ENCODE measurements at places on chromosomes 5 and 9. TPM values are rescaled to one million over a fixed set of nuclear protein-coding genes. Genes with fewer than 3 reads are reported as not detected.

PKD2L2 gene
- total RNA-seq = not detected

SVEP1 gene
- 0.18 TPM for total RNA-seq

SLC34A1 gene
- total RNA-seq = not detected

MACIR gene
- 19.1 TPM for total RNA-seq

PCDHA9 gene
- total RNA-seq = 0.02 TPM

- H3K27me3 ChIP-seq = no peaks in the 10 kb centered on the region
- no peak overlapping the region for H3K4me3 ChIP-seq
- H3K27ac ChIP-seq = no peak overlapping the region
- no peaks in the 10 kb centered on the region for H3K36me3 ChIP-seq
Measured at GRCh38 chr5:101580591-101580990, 677.5 kb upstream of the ST8SIA4 start.

DNA sequence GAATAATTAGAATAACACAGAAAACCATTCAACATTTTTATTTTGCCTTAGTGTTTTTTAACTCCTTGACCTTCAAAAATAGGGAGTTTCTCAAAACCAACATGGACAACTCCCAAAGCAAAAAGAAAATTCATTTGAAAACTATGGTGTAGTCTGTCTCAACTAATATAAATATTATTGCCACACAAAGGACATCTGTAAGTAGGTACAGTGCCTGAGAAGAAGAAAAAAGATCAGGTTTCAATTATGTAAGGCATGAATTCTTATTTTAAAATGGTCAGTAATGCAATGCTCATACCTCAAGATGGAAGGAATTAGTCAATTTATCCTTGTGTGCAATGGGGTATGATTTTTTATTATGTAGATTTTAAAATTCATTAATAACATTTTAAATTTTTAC lies 109.6 kb upstream of the CNTLN start:
- H3K4me3 ChIP-seq = no peak overlapping the region
- H3K36me3 ChIP-seq = no peaks in the 10 kb centered on the region
- H3K27ac ChIP-seq = no peak overlapping the region
- no peak for DNase-seq
- no peaks in the 10 kb centered on the region for H3K4me1 ChIP-seq

GRCh38 chr5:91219091-91219802 lies 163.9 kb downstream of the ARRDC3 start:
- H3K4me3 ChIP-seq = no peak overlapping the region
- H3K27ac ChIP-seq = no peak overlapping the region
- H3K4me1 ChIP-seq = no peaks in the 10 kb centered on the region
- H3K27me3 ChIP-seq = no peaks in the 10 kb centered on the region
- no peaks in the 10 kb centered on the region for H3K36me3 ChIP-seq

DNA sequence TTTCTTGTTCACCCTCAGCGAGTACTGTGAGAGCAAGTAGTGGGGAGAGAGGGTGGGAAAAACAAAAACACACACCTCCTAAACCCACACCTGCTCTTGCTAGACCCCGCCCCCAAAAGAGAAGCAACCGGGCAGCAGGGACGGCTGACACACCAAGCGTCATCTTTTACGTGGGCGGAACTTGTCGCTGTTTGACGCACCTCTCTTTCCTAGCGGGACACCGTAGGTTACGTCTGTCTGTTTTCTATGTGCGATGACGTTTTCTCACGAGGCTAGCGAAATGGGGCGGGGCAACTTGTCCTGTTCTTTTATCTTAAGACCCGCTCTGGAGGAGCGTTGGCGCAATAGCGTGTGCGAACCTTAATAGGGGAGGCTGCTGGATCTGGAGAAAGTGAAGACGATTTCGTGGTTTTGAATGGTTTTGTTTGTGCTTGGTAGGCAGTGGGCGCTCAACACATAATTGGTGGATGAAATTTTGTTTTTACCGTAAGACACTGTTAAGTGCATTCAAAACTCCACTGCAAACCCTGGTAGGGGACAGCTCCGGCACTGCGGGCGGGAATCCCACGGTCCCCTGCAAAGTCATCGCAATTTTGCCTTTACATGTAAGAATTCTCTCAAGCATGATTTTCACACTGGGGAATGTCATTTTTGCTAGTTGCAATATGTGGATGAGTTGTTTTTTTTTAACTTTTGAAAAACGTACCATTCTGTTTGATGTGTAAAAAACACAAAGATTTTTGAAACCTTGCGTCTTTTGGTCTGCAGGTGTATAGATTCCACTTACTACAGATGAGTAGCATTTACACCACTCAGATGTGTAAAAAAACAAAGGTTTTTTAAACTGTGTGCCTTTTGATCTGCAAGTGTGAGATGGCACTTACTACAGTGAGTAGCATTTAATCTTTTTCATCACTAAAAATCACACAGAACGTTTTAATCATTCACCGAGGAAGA lies 631 bp upstream of the C9orf72 start:
- H3K36me3 ChIP-seq = no peaks in the 10 kb centered on the region
- H3K27ac ChIP-seq = peak overlapping the region; percentile 42
- H3K4me3 ChIP-seq = peak overlapping the region; percentile 83
- no peaks in the 10 kb centered on the region for H3K4me1 ChIP-seq
- H3K27me3 ChIP-seq = no peaks in the 10 kb centered on the region
- DNase-seq = peak; percentile 90

GRCh38 chr5:107653685-107654084 lies 17.1 kb downstream of the EFNA5 start:
- H3K27ac ChIP-seq = no peak overlapping the region
- DNase-seq = no peak
- H3K36me3 ChIP-seq = no peaks in the 10 kb centered on the region
- H3K27me3 ChIP-seq = no peaks in the 10 kb centered on the region
- peaks cover 13% of the 10 kb centered on the region for H3K4me1 ChIP-seq

DNA sequence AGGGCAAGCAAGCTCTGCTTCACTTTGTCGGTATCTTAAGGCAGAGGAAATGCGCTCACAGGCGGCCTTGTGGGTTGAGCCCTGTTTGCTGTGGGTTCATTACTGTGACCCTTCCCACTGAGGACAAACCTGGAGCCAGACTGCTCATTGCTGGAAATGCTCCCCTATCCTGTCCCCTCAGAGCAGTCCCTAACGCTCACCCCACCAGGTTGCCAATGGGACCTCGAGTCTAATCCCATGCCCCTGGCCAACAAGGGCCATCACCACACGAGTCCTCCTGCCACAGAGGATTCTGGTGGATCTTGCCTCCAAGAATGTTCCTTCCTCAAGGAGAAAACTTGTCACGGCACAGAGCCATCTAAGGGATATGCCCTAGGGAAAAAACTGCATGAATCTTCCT lies 14.6 kb downstream of the IPPK start:
- H3K27me3 ChIP-seq = no peaks in the 10 kb centered on the region
- no peak overlapping the region for H3K4me3 ChIP-seq
- DNase-seq = no peak
- no peaks in the 10 kb centered on the region for H3K4me1 ChIP-seq

- no peaks in the 10 kb centered on the region for H3K27me3 ChIP-seq
- H3K4me3 ChIP-seq = no peak overlapping the region
- no peak for DNase-seq
- no peak overlapping the region for H3K27ac ChIP-seq
- H3K4me1 ChIP-seq = peaks cover 45% of the 10 kb centered on the region
Measured at GRCh38 chr5:160360310-160360709, 10.1 kb downstream of the C1QTNF2 start.

- no peaks in the 10 kb centered on the region for H3K36me3 ChIP-seq
- DNase-seq = no peak
- no peaks in the 10 kb centered on the region for H3K27me3 ChIP-seq
- H3K4me3 ChIP-seq = no peak overlapping the region
Measured at GRCh38 chr5:137268646-137269045, 230.5 kb downstream of the SPOCK1 start.
